ENCODE measurements at places on chromosomes 1 and 21.

DNA sequence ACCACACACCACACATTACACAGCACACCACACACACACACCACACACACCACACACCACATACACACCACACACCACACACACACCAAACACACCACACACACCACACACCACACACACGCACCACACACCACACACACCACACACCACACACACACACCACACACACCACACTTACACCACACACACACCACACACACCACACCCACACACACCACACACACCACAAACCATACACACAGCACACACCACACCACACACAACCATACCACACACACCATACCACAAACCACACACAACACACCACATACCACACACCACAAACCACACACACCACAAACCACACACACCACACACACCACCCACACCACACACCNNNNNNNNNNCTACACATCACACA, 40.9 kb upstream of the SIK1 start:
- no peak for DNase-seq

DNA sequence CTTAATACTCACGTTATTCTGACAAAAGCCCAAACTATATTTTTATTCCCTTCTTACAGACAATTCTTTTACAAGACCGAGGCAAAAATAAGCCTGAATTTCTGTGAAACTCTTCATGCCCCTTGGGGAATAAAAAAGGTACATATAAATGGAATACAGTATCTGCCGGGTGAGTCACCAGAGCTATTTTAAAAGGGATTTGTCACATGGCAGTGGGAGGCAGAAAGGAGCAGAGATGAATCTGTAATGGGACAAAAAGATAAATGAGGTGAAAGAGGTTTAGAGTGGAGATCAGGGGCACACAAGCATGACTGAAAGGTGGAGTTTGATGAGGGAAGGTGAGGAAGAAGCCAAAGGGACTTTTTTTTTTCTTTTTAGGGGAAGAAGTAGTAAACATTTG, 8.8 kb downstream of the XCL1 start:
- DNase-seq, result no peak

- DNase-seq, result no peak
These were observed 279.3 kb upstream of the LRRC7 start for GRCh38 chr1:69288416-69288815.

DNA sequence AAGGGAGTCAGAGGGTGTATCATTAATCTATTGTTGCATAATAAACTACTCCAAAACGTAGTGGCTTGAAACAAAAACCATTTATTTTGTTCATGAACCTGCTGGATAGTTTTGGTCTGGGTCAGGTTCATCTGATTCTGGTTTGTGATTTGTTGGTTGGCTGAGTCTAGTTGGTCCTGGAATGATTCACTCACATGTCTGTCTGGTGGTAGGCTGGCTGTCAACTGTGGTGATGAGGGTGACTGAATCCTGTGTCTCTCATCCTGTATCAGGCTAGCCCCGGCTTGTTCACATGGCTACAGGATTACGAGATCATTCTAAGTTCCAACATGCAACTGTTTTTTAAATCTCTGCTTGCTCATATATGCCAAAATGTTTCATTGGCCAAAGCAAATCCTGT, 22.5 kb upstream of the SIKE1 start:
- no peak for DNase-seq

- DNase-seq, result no peak
These were observed 15.5 kb downstream of the TMEM59 start for GRCh38 chr1:54037476-54037875.

DNA sequence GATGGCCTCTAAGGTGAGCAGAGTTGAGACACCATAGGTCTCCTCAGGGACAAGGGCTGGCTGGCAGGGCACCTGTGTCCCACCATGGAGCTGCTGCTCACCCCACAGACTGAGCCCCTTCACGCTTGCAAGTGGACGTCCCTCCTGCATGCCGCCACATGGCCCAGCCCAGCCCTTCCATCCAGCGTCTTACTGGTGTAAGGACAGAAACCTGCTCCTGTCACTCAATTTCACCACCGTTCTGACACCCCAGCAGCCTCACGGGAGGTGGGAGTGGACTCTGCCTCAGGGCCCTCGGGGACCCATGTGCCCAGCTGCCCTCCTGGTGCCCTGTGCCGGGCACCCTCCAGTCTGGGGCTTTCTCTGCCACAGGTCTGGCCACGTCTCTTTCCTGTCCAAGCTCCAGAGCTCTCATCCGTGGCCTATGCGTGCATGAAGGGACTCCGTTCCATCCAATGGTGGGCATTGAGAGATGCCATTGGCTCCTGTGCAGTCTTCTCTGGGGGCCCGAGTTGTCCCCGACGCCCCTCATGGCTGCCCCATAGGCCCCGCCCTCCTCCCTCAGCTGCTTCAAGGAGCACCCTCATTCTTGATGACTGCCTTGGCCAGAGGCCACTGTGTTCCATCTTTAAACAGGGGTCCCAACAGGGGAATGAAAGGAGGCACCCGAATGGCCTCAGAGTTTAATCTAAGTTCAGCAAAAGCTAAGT, 42.6 kb upstream of the COL6A1 start:
- DNase-seq, result no peak

GRCh38 chr1:59707178-59707791, 107.5 kb upstream of the HOOK1 start:
- DNase-seq, result no peak

- no peak for DNase-seq
These were observed 41.8 kb downstream of the RUNX3 start for GRCh38 chr1:24888061-24888970.

- no peak for DNase-seq
These were observed 5.7 kb downstream of the AK5 start for GRCh38 chr1:77287535-77287934.

DNA sequence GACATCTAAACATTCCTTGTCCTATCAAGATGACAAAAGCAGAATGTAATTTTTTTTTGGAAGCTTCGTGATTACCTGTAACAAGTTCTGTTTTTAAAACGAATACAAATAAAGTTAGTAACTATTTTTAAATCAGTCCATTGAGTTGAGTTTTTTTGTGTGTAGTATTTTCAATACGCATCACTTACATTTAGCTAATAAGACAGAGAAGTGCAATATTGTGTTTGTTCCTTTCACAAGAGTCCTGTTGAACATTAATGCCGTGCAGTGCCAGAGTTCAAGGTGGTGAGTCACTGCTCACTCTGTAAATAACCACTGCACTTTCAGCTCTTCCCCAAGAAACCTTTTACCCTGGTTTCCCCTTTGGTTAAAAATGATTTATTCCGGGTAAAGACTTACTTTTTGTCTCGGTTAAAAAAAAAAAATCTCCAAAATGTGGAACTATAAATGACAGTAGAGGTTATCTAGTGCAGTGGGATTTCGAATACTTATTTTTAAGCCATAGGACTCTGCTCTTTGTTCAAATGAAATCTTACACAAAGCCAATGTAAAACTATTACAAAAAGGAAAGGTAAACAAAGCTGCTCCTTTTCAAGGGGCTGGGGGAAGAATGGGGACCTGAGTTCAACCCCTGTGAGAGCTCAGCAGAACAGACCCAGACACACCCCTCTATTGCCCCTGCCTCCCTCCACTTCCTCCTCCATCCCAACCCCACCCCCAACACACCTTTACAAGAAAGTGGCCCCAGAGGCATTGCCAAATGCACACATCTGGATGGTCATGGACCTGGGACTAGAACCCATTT, 14.8 kb upstream of the NCMAP start:
- no peak for DNase-seq

DNA sequence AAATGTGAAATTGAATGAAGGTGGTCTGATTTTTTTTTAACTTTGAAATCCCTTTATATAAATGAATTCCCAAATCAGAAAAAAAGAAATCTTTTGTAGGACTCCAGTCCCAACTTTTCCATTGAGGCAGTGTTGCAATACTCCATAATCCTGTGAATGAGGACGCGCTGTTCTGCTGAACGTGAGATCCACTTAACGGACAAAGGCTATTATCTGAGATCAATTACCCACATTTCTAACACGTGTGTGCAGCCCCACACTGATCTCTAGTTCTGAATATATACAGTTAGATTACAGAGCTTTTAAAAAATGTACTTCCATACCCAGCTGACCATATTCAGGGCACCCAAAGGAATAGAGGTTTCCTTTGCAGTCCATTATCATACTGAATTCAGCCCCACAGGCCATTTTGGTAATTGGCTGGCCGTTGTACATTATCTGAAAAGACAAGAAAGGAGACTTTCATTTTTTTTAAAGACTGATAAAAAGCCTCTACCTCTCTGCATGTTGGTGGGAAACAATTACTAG, 19.0 kb downstream of the RCC2 start:
- no peak for DNase-seq

DNA sequence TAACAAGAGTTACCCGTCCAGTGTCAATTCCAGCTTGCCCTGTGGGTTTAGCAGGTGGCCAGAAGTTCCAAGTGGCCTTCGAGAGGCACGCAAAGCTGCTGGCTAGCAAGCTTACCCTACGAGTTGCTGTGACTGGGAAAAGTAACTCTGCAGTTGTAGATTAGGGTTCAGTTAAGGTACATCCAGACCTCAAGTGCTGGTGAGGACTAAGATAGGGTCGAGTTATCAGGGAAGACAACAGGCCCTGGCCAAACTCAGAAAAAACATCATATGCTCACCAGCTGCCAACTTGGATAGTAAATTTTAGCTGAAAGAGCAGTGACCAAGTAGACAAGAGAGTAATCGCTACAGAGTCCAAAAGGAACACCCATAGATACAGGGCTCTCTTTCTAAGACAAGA, 27.7 kb upstream of the LRRC7 start:
- DNase-seq, result no peak

DNA sequence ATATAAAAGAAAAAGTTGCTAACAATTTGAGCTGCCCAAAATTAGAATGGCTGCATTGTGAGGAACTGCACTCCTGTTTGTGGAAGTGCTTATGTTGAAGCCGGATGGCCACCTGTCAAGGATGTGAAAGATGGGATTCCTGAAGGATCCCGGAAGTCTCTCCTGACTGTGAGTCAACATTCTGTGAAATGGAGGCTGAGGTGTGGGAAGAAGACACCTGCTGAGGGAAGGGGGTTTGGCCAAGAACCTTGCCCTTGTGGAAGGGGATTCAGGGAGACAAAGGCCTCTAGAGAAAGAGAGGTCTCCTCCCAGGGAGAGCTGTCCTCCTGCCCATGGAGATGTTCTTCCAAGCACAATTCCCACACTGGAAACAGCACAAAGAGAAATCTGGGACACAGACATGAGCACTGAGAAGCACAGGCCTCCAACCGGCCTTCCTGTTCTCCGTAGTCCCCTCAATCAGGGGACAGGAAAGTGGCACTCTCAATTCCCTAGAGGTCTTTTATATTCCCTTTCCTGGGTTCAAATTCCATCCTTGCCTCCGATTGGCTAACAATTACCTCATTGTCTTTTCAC, 70.5 kb downstream of the CD2 start:
- no peak for DNase-seq

DNA sequence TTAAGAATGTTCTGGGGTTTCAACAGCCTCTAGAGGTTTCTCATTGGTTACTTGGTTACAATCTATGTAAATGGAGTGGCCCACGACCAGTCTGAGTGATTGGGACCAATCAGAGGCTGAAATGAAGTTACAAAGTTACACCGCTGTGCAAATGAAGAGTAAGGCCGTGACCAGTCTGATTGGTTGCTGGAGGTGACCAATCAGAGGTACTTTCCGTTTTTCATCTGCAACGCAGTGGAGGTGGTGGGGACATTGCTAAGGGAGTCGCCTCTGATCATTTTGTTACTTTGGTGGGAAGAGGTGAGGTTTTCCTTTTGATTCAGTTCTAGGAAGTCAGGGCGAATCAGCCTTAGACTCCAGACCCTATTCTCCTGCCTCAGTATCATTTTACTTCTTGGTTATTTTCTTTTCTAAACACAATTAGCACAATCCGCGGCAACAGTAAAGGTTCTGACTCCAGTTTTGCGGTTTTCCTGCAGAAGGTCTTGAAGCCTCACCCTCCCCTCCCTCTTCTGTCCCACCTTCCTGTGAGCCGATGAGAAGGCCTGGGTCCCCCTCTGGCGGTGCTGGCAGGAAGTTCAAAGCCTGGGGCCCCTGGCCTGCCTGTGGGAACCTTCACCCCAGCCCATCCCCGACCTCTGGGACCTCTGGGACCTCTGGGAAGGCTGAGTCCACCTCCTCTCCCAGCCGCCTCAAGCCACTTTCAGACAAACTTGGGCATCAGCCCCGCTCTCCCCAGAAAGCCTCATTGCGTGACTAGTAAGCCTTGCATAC, 38.7 kb upstream of the TTC34 start:
- peak; percentile 13 for DNase-seq

- DNase-seq, result no peak
These were observed 539 bp downstream of the LAMC1 start for GRCh38 chr1:183023601-183024316.

DNA sequence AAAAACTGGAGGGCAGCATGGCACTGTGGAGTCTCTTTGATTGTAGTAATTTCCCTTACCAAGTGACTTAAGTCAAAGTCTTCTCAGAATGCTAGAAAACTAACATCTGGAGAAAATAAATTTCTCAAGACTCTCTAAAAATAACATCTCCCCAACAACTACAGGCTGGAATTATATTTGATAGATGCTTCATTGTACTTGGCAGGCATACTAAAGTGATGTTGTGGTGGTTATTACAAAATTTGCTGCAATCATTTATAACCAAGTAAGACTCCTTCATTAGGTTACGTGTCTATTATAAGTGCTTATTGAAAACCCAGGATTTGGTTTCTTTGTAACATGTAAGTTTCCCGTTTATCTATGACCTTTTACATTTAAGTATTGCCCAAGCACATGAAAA, 132.9 kb upstream of the NRIP1 start:
- DNase-seq, result no peak

GRCh38 chr21:34812504-34813265, 143.9 kb downstream of the CLIC6 start:
- no peak for DNase-seq

DNA sequence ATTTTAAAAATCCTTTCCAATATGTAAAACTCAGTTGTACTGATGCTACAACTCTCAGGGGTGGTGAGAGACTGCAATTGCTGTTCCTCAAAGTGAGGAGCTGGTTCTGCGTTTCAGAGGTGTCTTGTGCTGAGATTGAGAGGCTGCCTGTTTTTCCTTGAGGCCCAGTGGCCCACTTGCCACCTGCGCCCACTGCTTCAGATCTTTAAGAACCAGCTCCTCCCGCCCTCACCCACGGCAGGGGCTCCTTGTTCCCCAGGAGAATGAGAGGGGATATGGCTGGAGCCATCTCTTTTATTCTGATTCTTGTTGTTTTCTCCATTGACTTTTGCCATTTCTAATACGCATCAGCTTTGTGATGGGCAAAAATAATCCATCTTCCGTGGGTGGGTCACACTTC, 45.5 kb downstream of the EVA1C start:
- no peak for DNase-seq

DNA sequence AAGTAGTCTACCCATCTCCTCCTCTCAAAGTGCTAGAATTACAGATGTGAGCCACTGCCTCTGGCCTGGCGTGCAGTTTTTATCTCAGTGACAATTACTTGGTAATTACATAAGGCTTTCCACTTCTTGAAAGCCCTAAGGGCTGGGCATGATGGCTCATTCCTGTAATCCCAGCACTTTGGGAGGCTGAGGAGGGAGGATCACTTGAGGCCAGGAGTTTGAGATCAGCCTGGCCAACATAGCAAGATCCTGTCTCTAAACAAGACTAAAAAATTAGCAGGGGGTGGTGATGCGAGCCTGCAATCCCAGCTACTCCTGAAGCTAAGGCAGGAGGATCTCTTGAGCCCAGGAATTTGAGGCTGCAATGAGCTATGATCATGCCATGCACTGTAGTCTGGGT, 7.7 kb downstream of the HHAT start:
- DNase-seq, result no peak

GRCh38 chr1:235500971-235501540, 3.2 kb downstream of the B3GALNT2 start:
- no peak for DNase-seq
